ENCODE measurements at places on chromosomes 6 and 20.

DNA sequence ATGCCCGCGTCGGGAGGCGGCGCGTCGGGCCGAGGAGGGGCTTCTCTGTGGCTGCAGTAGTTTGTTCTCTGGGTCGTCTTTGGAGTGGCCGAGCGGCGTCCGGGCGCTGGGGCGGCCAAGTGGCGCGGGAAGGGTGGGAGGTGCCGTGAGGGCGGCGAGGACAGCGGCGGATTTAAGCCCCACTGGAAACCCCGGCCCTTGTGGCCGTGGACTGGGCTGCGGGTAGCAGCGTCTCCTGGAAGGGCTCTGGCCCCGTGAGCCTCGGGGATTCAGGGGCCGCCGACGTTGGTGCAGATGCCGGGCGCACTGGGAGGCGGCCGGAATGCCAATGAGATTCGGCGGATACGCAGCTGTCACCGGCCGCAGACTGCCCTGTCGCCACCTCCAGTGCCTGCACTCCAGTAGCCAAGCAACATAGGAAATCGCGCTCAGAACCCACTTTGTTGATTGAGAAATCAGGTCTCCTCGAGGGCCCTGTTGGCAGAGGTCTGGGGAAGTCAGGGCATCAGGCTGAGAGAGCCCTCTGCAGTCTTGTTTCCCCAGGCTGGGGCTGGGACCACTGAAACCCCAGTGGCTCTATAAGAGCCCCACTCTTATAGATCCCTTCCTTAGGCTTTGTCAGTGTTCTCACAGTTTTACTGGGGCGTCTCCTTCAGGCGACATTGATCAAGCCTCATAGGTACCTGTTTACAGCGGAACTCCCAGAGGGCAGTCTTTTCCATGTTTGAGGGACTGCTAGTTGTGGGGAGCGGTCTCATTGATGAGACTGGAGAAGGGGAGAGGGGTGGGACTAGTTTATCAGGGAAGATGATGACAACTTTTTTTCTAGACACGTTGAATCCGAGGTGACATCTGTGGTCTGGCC lies 642 bp downstream of the GZF1 start:
- no peak for DNase-seq

DNA sequence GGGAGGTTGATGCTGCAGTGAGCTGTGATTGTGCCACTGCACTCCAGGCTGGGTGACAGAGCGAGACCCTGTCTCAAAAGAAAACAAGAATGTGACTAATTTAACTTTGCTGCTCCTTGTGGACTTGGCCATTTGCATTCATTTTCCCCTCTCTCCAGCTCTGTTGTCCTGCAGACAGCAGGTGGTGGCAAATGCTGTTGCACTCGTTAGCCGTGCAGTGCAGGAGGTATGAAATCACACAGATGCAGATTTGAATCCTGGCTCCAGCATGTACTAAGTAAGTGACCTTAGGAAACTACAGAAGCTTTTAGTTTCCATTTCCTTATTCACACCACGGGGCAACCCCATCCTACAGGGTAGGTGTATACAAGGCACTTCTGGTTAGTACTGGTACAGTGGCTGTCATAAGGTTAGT lies 9.6 kb upstream of the BEND3 start:
- no peak for DNase-seq

GRCh38 chr6:71886184-71887005 lies at the start of gene RIMS1:
Gene RIMS1 (plus strand): TSS chr6:71886550. CDS start chr6:71887024, 474 bp downstream.
- DNase-seq = no peak

DNA sequence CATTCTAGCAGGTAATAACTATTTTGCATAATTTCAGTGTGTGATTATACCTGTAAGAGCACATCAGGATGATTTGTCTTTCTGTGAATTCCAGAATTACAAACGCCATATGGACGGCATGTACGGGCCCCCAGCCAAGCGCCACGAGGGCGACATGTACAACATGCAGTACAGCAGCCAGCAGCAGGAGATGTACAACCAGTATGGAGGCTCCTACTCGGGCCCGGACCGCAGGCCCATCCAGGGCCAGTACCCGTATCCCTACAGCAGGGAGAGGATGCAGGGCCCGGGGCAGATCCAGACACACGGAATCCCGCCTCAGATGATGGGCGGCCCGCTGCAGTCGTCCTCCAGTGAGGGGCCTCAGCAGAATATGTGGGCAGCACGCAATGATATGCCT lies 122.7 kb downstream of the TMEM242 start:
- DNase-seq = no peak

DNA sequence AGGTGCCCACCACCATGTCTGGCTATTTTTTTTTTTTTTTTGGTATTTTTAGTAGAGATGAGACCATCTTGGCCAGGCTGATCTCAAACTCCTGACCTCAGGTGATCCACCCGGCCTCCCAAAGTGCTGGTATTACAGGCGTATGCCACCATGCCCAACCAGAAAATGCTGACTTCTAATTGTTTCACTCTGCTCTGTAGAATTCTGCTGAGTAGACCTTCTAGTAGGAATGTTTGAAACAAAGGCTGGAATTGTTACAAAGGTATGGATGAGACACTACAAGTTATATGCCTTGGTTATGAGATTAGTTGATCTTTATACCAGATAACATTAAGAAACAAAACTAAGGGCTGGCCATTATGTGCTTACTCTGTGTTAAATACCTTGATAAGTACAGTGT lies 44.8 kb downstream of the MEP1A start:
- no peak for DNase-seq

DNA sequence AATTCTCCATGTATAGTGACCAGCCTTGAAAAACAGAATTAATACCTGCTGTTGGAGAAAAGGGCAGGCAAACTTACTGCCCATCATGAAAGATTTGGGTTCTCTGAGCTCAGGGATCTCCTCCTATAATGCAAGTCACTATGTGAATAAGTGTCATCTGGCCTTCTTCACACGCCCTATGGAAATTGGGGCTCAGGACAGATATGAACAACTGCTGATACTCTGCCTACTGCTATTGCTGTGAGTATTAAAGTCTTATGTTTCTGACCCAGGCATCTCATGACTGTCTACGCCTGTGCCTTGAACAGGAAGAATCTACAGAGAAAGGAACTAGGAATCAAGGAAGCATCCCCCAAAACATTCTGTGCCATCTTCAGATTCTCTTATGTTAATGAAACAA lies 226.1 kb downstream of the SOD2 start:
- DNase-seq = no peak

GRCh38 chr6:22717915-22718314 lies 148.5 kb downstream of the HDGFL1 start:
- DNase-seq = no peak

Data from mesothelial cell of epicardium (in vitro differentiated cells).